ENCODE measurements at places on chromosomes 6 and 20.

DNA sequence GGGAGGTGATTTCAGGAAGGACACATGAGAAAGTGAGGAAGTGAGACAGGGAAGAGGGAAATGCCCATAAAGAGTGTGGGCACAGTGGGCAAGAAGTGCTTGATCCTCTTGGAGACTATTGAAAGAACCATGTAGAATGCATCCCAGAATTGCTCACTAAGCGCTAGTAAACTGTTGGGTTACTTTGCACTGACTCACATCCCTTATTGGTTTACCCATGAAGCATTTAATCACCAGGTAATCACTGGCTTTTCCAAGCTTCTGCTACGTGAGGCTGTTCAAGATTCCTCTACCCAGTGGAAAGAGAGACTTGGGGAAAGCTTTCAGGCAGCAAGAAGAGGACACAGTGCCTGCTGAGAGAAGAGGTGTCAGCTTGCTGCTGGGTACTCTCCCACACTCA lies 410.0 kb upstream of the JAG1 start:
- no peak for DNase-seq

GRCh38 chr6:121032268-121033006 lies 301.8 kb downstream of the TBC1D32 start:
- DNase-seq: no peak

DNA sequence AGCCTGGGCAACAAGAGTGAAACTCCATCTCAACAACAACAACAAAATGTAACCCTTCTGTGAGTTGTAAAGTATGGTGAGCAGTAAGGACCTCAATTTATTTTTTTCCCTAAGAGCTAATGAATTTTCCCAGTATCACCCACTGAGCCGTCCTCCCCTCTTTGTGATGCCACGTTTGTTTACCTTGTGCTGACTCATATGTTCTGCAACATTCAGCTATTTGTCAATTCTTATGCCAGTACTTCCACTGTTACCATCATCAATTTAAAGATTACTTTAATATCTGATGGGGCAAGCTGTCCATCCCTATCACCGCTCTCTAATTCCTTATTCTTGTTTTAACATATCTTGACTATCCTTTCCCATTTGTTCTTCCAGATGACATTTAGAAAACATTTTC lies 37.5 kb downstream of the MAK start:
- DNase-seq: no peak

GRCh38 chr6:1901556-1901955 lies 291.8 kb downstream of the FOXC1 start:
- DNase-seq: no peak

DNA sequence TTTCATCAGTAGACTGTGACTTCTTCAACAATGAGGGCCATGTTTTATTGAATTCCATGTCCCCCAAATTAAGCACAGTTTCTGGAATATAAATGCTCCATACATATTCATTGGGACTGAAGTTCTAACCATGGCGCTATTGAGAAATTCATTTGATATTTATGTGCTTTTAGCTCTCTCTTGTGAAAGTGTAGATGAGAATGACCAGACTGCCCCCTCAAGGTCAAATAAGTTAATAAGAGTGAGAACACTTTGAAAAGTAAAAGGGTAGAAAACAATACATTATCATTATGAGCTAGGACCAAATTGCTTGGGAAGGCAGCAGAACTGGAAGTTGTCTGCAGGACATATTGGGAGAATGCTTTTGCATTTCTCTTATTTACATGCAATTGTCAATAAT lies 597.9 kb downstream of the EPM2A start:
- DNase-seq: no peak

- DNase-seq: no peak
These were observed 43.3 kb downstream of the SLC26A8 start for GRCh38 chr6:35980991-35981645.

GRCh38 chr6:5151360-5151954 lies 66.3 kb downstream of the PPP1R3G start:
- no peak for DNase-seq

DNA sequence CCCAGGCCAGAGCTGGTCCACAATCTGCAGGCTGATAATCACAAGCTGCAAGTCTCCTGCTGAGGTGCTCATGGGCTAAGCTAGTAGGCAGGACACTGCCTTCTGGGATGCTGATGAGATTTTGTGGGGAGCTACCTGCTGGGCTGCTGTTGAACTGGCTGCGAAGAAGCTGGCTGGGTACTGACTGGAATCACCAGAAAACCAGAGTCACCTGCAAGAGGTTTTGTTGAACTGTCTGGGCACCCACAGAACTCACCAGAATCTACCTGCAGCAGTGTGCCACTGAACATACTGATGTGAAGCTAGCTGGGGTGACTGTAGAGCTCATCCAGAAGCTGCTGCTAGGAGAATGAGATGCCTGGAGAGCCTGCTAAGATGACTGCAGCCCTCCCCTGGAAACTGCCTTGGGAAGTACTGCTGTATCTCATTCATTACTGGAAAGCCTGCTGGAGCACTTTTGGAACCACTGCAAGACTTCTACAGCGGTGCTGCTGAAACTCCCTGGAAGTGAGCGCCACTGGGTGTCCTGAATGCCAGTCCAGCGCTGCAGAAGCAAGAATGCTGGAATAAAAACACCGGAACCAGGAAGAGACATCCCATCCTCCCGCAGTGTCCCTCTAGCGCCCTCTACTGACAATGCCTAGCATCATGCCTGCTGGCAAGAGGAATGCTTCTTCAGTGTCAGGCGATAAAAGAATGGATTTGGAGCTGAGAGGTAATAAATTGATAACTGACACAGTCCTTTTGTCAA lies 64.9 kb upstream of the ARHGAP18 start:
- peak; percentile 11 for DNase-seq

DNA sequence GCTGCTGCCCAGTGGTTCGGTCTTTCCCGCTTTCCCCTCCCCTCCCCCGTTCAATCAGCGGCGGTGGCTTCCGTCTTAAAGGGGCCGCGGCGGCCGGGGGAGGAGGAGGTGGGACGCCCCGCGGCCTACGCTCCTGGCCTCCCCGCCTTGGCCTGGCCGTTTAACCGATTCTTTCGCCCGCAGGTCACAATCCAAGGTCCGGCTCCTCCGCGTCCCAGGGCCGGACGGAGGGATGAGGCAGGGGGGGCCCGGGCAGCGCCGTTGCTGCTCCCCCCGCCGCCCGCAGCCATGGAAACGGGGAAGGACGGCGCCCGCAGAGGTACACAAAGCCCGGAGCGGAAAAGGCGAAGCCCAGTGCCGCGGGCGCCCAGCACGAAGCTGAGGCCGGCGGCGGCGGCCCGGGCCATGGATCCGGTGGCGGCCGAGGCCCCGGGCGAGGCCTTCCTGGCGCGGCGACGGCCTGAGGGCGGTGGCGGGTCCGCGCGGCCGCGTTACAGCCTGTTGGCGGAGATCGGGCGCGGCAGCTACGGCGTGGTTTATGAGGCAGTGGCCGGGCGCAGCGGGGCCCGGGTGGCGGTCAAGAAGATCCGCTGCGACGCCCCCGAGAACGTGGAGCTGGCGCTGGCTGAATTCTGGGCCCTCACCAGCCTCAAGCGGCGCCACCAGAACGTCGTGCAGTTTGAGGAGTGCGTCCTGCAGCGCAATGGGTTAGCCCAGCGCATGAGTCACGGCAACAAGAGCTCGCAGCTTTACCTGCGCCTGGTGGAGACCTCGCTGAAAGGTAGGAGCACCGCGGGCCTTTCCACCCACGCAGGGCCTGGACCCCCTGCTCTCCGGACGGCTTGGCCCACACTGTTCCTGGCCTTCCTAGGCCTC lies 1.2 kb downstream of the STK35 start:
- peak; percentile 79 for DNase-seq

DNA sequence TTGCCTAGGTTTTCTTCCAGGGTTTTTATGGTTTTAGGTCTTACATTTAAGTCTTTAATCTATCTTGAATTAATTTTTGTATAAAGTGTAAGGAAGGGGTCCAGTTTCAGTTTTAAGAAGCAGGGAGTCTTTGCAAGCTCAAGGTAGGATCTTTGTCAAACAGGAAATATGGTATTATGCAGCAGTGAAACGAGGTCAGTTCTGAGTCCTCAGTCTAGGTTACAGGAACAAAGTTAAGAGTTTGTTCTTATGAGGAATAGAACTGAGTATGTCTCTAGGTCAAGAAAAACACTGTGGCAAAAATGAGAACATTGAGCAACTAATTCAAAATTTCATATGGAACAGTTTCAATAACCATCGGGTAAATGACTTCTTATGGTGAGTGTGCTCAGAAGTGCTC lies 63.6 kb downstream of the GCLC start:
- DNase-seq: no peak

- DNase-seq: no peak
These were observed 17.6 kb upstream of the SRSF3 start for GRCh38 chr6:36576578-36576977.

DNA sequence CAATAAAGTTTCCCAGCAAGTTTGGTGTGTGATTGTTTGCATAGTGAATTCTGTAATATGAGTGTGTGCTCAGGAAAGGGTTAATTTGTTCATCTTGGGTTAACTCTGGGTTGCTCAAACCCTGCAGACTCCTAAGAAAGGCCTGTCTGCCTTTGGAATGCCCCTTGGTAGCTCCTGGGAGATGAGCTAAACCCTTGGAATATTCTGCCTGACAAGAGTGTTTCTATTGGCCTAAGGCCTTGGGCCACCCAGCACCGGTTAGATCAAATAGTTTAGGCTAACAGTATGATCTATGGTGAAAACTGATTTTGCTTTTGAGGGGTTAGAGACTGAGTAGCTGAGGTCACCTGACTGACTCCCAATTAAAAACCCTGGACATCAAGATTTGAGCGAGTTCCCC lies 248.3 kb downstream of the GRM1 start:
- DNase-seq: no peak

Measured in activated T-cell treated with anti-CD3 and anti-CD28 coated beads for 4 hours (primary cell).